ENCODE measurements at places on chromosomes 3 and 15.
A peak's percentile ranks its signal among the peaks of the same experiment; 100 is the strongest.

GRCh38 chr3:126529585-126530170, 5.7 kb downstream of the CHST13 start:
- no peak for DNase-seq

DNA sequence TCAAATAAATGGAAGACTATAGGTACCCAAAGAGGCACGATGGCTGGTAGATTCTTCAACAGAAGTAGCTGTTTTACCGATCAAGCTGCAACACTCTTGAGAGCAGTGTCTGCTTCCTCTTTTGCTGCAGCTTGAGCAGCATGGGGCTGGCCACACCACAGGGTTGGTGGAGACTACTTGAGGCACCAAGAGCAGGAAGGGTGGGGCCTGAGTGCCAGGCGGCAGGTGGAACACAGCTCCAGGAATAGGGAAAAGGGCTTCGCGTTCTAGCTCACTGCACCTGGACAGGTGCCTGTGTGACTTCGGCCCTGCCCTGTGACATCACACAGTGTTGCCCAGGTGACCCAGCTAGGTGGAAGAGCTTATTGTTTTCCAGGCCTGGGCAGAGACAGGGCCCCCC, at the start of gene CCDC33:
CCDC33 (plus strand) TSS at position 365 of the 400 bp plus-strand sequence. CDS start 394 bp downstream, outside the sequence.
- peak; percentile 68 for DNase-seq

DNA sequence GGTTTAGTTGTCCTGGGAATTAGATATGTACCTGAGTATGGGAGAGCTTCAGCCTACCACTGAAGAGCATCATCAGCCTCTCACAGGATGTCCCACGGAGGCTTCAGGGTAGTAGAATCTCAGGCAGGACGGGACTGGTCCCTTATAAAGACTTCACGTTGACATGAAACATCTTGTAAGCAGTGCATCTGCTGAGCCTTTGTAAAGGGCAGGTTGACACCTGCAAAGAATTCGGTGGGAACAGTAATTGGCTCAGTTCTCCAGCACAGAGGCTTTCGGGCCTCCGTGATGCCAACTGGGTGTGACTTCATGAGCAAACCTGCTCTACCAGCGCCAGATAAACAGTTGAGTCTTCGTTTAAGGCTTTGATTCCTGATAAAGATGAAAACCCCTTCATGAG, 26.9 kb upstream of the AVEN start:
- no peak for DNase-seq

DNA sequence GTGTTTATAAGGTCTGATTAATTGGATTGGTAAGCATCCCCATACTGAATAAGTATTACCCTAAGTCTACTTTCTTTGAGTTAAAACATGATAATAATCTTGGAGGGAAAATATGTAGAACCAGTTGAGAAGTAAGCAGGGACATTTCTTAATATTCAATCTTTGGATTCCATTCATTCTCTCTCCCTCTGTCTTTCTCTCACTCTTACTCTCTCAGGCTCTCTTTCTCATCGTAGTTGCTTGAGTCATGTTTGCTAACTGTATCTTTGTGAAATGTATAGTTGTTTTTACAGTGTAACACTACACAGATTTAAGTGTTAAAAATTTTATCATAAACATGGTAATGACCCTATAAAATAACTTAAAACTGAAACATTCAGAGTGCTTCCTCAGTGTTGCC, 163.8 kb downstream of the RSRC1 start:
- DNase-seq, result no peak

GRCh38 chr3:69320871-69321271, 65.0 kb downstream of the FRMD4B start:
- peak; percentile 41 for DNase-seq

DNA sequence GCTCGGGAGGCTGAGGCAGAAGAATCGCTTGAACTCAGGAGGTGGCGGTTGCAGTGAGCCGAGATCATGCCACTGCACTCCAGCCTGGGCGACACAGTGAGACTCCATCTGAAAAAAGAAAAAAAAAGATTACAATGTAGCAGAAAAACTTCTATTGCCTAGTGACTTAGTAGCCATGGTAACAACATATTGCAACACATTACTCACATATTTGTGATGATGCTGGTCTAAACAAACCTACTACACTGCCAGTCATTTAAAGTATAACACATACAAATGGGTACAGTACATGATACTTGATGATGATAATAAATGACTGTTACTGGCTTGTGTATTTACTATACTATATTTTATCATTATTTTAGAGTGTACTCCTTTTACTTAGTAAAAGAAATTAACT, 125.6 kb downstream of the PLOD2 start:
- DNase-seq, result no peak

DNA sequence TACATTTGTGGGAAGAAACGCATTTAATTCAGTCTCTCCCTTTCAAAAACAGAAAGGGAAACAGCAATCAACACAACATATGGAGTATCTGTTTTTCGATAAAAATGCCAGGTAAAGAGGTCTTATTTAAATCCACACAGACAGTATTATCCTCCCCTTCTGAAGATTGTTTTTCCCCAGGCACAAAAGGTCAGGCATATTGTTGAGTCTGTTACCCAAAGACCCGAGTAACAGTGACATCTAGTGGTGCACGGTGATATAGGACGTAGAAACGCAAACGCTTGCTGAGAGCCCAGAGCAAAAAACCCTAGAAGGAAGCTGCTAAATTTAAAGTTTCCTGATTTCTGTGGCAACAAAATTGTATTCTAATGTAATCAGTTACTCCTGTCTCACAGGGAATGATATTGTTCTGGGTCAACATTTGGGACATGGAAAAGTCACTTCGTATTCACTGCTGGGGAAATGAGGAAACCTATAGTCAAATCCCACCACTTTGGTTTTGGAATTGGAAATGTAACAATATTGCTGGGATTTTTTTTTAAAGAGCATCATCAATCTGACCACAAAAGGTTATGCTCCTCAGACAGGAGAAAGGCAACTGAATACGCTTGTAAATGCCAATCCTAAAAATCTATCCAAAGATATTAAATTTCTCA, 312.7 kb upstream of the CCDC54 start:
- peak; percentile 37 for DNase-seq

All from GM13976 (cell line).